Cerebellar nuclear complex (tissue), 1 donor: ENCODE measurements at places on chromosomes 1 and 21.

DNA sequence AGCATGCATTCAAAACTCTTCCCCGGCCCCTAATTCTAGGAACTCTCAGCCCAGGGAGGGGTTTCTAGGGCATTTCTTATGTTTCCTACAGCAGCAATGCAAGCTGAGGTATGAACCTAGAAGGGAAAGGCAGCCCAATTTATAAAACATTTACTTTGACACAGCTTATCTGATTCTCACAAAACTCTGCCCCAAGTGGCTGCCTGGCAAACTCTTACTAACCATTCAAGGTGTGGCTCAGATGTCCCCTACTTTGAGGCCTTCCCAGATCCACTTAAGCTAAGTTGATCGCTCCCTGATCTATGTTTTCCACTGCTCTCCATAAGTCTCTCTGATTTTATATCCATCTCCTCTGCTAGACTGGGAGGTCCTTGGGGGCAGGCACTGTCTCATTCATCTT is 35.4 kb downstream of the AK2 start:
- no peak for DNase-seq

DNA sequence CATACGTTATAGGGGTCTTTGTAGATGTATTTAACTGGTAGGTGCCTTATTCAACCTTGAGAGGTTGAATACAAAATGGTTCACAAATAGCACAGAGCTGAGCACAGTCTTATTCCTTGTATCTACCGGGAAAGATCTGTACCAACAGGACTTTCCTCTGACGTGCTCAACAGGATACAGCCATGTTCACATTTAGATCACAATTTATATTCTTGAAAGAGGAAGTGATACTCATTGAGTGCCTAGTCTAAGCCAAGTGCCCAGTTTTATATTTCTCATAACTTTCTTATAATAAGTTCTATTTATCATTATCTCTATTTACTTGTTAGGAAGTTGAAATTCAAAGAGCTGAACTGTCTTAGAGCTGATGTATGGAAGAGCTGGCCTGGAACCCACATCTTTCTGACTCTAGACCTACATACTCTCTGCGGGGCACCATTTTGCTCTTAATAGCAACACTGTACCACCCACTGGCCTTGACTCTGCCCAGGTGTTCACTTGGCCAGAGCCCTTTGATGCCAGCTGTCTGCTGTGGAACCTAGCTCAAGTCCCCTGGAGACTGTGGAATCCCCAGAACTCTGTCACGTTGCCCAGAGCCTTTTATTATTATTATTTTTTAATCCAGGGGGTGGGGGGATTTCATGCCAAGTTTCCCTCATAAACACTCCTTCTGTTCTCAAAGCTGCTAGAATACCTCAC is 156.2 kb downstream of the TPR start:
- no peak for DNase-seq

- DNase-seq: no peak
Measured at GRCh38 chr1:77725706-77726105, 33.9 kb downstream of the USP33 start.

GRCh38 chr1:201741763-201742342 is 87.1 kb upstream of the IPO9 start:
- no peak for DNase-seq

DNA sequence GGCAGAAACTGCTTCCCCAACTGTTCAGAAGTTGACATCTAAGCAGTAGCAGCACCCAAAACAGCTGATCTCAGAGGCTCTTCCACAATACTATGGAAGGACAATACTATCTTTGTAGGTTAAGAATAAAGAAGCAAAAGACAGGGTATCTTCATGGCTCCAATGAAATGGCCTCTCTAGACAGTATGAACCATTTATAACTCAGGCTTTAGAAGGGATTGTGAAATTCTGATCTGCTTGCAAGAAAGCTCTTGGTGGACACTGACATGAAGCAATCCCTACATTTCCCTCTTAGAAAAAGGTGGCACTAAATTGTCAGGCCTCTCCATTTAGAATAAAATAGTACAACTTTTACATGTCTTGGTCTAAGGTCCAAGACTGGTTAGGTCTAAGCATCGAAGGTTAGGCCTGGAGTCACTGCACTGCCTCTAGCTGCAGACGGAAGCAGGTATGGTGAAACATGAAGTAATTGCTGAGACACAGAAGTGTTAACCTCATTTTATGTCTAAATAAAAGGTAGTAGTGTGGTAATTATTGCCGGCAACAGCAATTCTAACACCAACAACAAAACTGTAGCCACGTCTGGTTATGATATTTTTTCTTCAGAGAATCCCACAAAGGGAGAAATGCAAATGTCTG is 50.6 kb upstream of the HP1BP3 start:
- no peak for DNase-seq

GRCh38 chr1:19735440-19736127 is 64.1 kb downstream of the TMCO4 start:
- no peak for DNase-seq

DNA sequence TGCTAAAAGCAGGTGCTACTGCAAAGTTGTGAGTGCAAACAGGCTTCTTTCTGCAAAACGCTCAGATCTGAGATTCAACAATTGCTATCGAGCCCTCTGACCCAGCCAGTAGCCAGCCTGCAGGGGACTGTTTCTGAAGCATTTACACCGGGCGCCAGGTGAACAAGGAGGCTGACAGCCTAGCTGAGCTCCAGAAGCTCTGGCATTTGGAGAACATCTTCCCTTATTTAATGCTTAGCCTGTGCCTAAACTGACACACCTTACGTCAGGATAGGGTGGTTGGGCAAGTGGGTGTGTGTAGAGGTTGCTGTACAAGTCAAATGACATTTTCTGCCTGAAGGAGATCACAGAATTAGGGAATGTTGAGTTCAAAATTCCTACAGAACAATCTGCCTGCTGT is 15.8 kb upstream of the PLA2G2C start:
- DNase-seq: no peak
